B cell (primary cell): ENCODE measurements at places on chromosomes 1 and 21. TPM values are rescaled to one million over a fixed set of nuclear protein-coding genes. Genes with fewer than 3 reads are reported as not detected.

- H3K36me3 ChIP-seq: no peaks in the 10 kb centered on the region
- H3K27ac ChIP-seq: no peak overlapping the region
- H3K4me1 ChIP-seq: peaks cover under 1% of the 10 kb centered on the region
These were observed 367.1 kb downstream of the TTLL7 start for GRCh38 chr1:83631851-83632250.

Gene TDRD10
- polyA plus RNA-seq: 0.06 and 0.09 TPM in 2 replicates

- H3K4me1 ChIP-seq: no peaks in the 10 kb centered on the region
- H3K4me3 ChIP-seq: no peak overlapping the region
- DNase-seq: no peak
- H3K27ac ChIP-seq: no peak overlapping the region
- no peaks in the 10 kb centered on the region for H3K36me3 ChIP-seq
These were observed 207.2 kb downstream of the CHRM3 start for GRCh38 chr1:239593527-239593926.

Gene JAM2
- polyA plus RNA-seq: 1.5 and 17.3 TPM in 2 replicates

Gene OR10Z1
- polyA plus RNA-seq: not detected in 2 replicates
